ENCODE measurements at places on chromosomes 16 and 17.

- no peak for DNase-seq
Observed at GRCh38 chr17:50604513-50604912, 30.2 kb upstream of the ABCC3 start.

DNA sequence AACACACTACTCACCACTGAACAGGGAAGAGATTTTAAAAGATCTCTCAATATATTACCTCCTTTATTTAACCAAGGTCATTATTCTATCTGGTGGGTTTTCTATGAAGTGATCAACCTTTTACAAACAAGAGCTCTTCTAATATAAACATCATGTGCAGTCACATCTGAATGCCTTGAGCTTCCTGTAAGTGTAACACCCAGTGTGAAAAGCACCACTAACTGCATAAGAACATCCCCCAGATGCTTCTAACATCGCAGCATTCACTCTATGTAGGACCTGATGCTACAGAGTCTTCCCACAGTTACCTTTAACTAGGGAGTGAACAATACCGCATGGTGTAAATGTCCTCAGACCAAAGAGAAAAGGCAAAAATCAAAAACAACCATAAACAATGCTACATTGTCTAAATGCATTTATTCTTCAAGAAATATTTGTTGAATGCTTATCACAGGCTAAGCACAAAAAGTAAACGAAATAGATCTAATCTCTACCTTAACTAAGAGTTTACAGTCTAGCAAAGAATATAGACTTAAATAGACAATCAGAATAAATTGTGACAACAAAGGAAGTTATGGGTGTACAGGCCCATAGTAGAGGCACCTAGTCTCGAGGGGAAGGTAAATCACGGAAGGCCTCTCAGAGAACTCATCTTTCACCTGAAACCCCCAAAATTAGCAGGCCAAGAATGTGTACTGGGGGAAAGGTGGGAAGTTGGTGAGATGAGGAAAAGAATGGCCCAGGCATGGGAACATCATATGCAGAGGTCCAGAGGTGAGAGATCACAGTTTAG is 16.2 kb downstream of the SKAP1 start:
- DNase-seq = no peak

- no peak for DNase-seq
Observed at GRCh38 chr17:62648251-62648955, 20.9 kb downstream of the MRC2 start.

- no peak for DNase-seq
Observed at GRCh38 chr16:52963212-52963854, 89.4 kb downstream of the CHD9NB start.

DNA sequence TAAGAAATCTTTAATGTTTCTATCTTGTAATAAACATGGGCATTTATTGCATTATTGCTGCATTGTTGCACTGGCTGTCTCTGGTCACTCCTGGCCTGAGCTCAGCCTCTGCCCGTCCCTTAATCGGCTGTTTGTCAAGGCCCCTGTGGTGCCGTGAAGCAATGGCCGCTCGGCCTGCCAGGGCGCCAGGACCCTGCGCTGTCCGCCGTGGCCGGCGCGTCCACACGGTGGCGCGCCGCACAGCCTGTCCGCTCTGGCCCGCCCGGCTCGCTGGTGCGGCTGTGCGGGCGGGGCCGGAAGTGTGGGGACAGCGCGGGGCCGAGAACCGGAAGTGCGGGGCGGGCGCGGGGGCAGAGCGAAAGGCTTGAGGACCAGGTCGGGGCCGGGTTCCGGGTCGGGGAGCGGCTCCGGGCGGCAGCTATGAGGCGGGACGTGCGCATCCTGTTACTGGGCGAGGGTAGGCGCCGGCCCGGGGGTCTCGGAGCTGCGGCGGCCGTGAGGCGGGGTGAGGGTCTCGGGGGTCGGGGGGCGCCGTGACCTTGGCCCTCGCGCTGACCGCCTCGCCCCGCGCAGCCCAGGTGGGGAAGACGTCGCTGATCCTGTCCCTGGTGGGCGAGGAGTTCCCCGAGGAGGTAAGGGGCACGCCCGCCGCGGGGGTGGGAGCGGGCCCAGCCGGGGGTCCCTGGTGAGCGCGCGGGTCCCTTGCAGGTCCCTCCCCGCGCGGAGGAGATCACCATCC is at the start of gene RHOT2:
Gene RHOT2 (plus strand): TSS at position 353 of the 739 bp plus-strand sequence. CDS start 68 bp downstream, at position 421.
- peak; percentile 83 for DNase-seq

Measured in stimulated activated CD4-positive, alpha-beta T cell treated with anti-CD3 and anti-CD28 coated beads, Interleukin-12 subunit alpha, Interleukin-12 subunit beta, amount 100 ng/mL, for 24 hours (primary cell).